Activated T-helper 17 cell treated with anti-CD3 and anti-CD28 coated beads, Interleukin-2, amount 50 U/mL, for 72 hours (primary cell): ENCODE measurements at places on chromosomes 6 and 20. TPM values are rescaled to one million over a fixed set of nuclear protein-coding genes. Genes with fewer than 3 reads are reported as not detected.

GRCh38 chr6:56148488-56149186 lies 98.7 kb downstream of the COL21A1 start:
- ATAC-seq, result no peak

DNA sequence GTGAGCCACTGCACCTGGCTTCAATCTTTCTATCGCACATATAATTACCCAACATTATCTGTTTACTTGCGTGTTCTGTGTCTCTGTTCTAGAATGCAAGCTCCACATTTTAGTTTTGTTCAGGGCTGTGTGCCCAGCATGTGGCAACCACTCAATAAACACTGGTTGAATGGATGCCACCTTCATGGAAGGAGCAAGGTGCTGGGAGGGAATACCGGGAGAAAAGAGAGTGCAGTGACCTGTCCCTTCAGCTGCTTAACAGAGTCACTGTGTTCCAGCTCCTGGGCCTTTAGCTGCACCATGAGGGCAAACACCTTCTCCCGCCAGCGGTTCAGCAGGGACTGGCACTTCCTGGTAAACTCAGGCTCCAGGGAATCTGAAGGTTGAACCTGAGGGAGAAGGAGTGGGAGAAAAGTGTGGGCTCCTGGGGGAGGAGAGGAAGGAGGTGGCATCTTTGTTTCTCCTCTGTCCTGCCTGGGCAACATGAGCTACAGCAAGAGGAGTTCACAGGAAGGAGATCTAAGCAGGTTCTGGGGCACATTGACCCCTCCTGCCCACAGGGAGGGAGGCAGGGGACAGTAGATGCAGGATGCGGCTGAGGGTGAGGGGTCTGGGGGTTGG lies 7.7 kb downstream of the CCHCR1 start:
- ATAC-seq, result no peak

- no peak for ATAC-seq
These were observed 66.0 kb downstream of the CDS2 start for GRCh38 chr20:5192570-5193431.

The C6orf52 gene
- total RNA-seq, result not detected

DNA sequence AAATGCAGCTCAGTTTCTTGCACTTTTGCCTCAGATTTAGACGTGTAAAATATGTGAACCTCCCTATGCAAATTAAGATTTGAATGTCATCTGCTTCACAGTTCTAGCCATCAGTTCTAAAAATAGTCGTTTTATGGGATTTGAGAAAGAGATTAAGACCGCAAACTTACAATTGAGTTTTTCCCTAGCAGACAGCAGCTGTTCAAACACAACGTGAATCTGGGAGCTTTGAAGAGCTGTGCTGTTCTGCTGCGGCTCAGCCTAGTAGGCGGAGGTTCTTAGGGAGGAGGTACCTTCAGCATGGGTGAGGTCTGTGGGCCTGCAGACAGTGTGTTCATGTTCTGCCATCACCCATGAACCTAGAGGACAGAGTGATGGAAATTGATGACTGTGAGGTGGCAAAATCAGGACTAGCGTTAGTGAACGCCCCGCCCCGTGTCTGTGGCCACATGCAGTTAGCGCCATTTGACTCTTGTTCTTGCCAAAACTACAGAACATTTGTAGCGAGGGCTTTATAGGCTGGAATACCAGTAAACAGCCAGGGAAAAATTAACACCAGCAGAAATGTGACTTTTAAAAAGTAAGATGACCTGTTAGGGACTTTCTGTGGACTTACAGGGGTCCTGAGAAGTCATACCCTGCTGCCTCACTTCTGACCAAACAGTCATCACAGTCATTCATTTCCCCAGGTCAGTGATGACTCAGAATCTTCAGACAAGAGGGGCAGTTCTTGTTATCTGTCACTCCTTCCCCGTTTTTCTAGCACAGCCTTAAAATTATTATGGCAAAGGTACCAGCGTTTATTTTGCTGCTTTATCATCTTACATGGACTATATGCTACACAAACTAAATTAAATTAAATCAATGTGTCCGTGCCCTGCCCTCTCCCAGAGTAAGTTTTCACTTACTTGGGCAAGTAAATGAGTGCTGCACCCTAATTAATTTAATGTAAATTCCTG lies 84.3 kb upstream of the TMEM181 start:
- peak; percentile 56 for ATAC-seq

GRCh38 chr6:142485256-142485655 lies 183.4 kb downstream of the ADGRG6 start:
- no peak for ATAC-seq

The BACH2 gene
- total RNA-seq, result 22.9 TPM

DNA sequence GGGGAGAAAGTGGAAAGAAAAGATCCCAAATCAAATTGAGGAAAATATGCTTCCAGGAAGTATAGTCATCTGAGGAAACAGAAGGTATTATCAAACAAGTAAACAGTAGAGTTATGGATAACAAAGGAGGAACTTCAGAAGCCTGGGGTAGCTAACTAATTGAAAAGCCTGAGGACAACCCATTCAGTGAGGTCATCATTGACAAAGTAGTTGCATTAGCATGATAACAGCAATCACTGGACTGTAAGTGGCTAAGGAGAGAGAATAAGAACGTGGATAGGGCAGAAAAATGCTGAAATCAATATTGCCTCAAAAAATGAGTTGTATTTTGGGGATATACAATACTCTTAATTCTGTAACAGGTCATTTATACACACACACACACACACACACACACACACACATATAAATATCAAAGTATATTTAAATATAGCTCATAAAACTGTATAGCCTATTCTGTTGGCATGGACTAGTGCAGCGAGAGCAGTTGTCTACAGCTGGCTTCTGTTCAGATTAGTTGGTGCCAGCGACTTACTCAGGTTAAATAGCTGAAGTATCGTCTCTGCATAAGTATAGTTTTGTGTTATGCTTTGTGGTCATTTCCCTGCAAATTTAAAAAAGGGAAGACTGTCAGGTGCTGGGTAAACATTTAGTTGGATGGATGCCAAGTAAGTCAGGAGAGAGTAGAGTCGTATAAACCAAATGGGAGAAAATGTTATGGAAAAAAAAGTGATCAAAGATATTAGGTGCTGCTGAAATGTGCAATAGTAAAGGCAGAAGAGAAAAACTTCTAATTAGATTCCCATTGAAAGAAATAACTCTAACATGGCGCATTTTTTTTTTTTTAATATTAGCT lies 33.8 kb upstream of the CTAGE9 start:
- ATAC-seq, result no peak

GRCh38 chr6:1059596-1059995 lies 252.3 kb upstream of the FOXQ1 start:
- no peak for ATAC-seq

DNA sequence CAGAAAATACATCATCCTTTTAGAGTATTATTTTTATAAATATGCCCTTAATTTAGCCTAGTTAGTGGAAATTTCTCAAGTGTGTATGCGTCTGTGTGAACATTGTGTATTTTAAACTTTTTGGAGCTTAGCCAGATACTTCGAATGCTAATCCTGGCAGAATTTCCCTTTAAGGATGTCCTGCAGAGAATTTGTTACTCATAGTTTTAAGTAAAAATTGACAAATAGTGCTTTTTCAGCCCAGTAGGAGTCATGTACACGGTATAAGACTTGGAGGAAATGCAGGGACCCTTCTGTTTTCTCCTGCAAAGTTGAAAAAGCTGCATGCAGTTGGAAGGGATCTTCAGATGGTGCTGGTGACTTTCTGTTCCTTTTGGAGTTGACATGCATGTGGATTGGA lies at the start of gene FHL5:
Gene FHL5, plus strand, starts transcription at position 243 of the 400 bp plus-strand sequence. CDS start 40,486 bp downstream, outside the sequence.
- no peak for ATAC-seq

- no peak for ATAC-seq
These were observed 85.8 kb downstream of the FUT9 start for GRCh38 chr6:96101564-96101963.

DNA sequence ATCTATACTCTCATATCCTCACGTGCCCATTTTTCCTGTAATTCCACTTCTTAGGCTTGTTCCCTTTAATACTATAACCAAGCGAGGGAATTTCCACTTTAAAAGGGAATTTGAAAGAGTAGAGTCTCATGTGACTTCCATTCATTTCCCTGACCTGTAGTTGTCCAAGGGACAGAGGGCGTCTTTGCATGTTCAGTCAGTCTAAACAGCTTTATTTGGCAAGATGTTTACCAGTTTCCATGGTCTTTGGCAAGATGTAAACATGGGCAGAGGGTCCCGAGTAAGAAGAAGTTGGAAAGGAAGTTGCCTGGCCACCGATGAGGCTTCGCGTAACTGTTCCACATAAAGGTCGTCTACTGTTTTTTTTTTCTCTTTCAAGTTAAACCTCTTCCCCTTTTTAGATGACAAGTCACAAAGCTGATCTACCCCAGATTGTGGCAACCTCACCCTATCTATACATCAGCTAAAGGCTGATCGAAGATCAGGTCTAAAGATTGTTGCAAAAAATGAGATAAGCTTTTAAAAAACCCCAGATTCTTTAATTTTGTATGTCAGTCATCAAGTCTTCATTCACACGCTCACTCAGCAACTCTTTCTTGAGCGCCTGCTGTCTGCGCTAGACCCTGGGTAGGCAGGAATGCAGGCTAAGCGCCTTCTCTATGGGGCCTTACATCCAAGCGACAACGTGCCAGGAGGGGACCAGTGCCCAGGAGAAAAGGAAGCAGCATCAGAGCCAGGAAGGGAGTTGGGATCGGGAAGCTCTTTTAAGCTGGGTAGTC lies 31.7 kb upstream of the CCR6 start:
- ATAC-seq, result peak; percentile 18

The BCL2L1 gene
- total RNA-seq, result 86.7 TPM

The EPPIN gene
- total RNA-seq, result not detected

The APCDD1L gene
- not detected for total RNA-seq

The WFDC10B gene
- not detected for total RNA-seq

- peak; percentile 52 for ATAC-seq
These were observed 8.1 kb upstream of the PFDN4 start for GRCh38 chr20:54199721-54200176.

DNA sequence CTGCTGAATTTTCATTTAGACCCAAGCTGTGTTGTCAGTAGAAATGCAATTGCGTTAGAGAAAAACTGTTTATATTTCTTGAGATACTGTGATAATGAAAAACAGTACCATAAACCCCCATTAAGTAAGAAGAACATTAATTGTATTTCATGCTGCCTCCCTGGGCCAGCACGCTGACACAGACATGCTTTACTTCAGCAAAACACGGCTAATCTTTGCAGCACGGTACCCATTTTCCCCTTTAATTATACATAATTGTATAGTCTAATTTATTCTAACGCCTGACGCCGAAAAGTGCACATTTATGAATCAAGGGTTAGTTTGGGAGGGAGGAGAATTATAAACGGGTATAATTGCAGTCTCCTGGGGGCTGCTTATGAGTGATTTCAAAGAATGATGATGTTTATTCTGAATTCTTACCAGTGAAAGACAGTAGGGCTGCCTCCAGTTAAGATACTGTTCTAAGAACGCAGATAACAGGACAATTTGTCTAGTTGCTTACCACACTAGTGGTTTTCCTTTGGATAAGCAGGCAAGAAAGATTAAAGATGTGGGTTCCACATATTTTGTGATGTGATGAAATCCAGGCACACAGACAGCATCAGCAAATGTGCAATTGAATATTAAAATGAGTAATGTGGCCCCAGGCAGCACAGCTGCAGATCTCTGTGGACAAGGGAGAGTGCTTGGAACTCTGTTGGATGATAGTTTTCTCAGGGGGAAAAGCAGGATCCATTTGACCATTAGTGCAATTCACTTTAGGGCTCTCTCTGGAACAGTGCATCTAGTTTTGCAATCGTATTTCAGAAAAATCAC lies 4.7 kb upstream of the SULF2 start:
- no peak for ATAC-seq

- ATAC-seq, result no peak
These were observed 284.1 kb downstream of the ZNF217 start for GRCh38 chr20:53309515-53309914.

The C4B gene
- 6.1 TPM for total RNA-seq

The CST9 gene
- total RNA-seq, result not detected

GRCh38 chr6:77092971-77093370 lies 370.3 kb downstream of the HTR1B start:
- no peak for ATAC-seq

DNA sequence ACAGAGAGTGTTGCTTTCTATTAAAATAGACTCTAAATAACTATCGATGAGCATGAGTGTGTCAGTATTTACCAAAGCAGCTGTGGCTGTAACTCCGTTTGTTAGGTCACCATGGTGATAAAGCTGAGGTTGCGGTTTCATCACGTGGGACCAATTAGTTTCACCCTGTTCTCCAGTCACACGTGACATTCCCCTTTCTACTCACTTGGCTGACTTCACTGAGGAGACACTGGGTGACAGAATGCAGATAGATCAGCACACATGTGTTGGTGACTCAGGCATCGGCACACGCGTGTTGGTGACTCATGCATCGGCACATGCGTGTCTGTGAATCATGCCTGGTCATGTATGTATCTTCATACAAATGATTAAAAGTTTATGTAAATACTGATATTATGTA lies 285.4 kb downstream of the THBS2 start:
- ATAC-seq, result peak; percentile 56

The ADGRG6 gene
- not detected for total RNA-seq

The SNX5 gene
- total RNA-seq, result 201 TPM

- ATAC-seq, result peak; percentile 94
These were observed 128.8 kb downstream of the SOBP start for GRCh38 chr6:107618672-107619071.

- no peak for ATAC-seq
These were observed 5.3 kb downstream of the OARD1 start for GRCh38 chr6:41066867-41067304.

- ATAC-seq, result no peak
These were observed 18.8 kb upstream of the MAPK13 start for GRCh38 chr6:36111526-36111925.

DNA sequence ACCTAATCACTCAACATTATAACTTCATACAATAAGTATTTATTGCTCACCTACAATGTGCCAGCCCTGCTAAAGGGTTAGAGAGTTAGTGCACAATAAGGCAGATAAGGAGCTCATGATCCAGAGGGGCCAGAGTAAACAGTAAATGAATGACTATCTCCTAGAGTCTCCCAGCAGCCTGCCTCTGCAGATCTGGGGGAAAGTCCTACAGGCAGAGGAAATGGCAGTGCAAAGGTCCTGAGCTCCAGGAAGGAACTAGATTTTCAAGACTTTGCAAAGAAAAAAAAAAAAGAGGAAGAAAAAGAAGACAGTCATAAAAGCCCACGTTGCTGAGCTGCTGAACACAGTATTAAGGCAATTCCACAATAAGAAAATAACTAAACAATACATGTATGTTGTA lies 160.1 kb downstream of the SIM1 start:
- ATAC-seq, result no peak

DNA sequence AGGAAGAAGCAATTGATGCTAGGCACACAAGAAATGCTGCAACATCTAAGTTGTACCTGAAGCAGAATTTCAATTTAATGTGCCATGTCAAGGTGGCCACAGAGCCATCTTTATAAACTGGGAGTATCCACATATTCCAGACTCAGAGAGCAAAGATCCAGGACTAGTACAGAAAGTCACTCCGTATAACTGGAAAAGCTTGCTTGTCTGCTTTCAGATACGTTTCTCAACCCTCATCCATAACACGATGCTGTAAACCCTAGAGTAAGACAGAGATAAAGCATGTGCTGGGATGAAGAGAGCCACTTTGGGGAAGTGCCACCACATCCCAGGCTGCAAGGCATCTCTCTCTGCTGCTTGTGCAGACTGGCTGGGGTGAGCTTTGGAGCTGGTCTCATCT lies 134.7 kb downstream of the PACRG start:
- no peak for ATAC-seq
